ENCODE measurements at places on chromosomes 1 and 21.

- DNase-seq = no peak
Measured at GRCh38 chr1:227316456-227316855, 1.8 kb downstream of the CDC42BPA start.

GRCh38 chr1:10444795-10445397 lies 4.9 kb upstream of the CORT start:
- DNase-seq = no peak

DNA sequence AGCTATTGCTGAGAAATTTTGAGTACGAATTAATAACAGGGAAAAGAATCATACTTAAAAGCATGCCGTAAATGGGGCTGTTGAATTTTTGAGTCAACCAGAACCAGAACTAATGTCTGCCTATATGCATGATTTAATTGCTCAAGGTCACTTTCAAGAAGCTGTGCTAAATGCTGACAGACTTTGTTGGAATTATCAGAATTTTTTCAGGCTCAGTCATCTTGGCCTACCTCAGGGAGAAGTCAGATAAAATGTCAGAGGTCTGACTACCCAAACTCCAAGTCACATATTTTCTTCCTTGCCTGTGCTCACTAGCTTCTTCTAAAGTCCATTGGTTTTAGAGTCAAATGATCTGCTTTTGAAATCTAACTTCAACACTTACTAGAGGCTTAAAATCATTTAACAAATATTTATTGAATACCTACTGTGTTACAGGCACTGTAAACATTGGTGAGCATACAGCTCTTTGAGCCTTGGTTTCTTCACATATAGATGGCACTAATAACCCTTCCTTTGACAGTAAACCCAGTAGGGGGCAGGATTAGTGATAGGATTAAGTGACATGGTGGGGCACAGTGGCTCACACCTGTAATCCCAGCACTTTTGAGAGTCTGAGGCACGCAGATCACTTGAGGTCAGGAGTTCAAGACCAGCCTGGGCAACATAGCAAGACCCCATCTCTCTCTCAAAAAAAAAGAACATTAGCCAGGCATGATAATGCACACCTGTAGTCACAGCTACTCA lies 121.2 kb upstream of the SLC44A3 start:
- no peak for DNase-seq

DNA sequence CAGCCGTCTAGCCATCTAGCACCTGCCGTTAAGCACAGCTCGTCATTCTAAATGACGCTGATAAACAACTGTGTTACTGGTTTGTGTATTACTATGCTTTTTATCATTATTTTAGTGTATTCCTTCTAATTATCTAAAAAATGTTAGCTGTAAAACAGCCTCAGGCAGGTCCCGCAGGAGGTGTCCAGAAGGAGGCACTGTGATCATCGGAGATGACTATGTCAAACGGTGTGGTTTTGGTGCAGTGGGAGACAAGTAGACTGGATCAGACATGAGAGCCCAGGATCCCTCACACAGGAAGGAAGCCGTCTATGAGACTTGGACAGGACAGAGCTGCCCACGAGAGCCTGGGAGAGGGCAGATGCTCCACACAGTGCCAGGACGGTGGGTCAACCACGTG lies 55.3 kb upstream of the COL6A1 start:
- no peak for DNase-seq

DNA sequence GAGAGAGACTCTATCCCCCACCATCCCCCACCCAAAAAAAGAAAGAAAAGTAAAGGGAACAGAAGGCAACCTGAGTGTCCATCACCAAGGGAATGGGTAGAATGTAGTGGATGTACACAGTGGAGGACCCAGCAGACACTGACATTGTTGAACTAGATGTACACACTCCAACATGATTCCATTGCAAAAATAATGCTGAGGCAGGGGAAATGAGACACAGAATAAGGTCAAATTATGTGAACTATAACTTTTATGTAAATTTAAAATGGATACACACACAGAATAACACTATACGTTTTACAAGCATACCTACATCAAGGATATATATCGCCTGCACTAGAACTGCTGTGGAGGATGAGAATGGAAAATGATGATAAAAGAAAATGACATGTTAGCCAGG lies 34.8 kb downstream of the PTAFR start:
- no peak for DNase-seq

- no peak for DNase-seq
Measured at GRCh38 chr1:157700732-157701131, at the start of gene FCRL3. TSS of gene FCRL3 (minus strand) at chr1:157700769. CDS start at chr1:157700489, 280 bp downstream.

DNA sequence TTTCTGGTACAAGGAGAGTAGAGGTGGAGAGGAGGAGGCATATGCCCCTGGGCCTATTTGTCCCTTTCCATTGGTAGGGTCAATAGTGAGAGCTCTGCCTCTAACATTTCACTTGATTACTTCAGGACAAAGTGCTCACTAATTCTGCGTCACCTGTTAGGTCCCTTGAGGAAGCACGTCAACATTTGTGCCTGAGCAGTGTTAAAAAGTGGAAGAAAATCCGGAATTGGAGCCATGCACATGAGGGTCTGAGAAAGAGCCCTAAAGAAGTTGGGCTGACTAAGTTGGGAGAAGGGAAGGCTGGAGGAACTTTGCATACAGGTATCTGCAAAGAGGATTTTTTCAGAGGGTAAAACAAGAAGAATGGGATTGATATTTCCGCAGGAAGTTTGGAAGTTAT lies 1.9 kb downstream of the SLC25A44 start:
- DNase-seq = no peak

DNA sequence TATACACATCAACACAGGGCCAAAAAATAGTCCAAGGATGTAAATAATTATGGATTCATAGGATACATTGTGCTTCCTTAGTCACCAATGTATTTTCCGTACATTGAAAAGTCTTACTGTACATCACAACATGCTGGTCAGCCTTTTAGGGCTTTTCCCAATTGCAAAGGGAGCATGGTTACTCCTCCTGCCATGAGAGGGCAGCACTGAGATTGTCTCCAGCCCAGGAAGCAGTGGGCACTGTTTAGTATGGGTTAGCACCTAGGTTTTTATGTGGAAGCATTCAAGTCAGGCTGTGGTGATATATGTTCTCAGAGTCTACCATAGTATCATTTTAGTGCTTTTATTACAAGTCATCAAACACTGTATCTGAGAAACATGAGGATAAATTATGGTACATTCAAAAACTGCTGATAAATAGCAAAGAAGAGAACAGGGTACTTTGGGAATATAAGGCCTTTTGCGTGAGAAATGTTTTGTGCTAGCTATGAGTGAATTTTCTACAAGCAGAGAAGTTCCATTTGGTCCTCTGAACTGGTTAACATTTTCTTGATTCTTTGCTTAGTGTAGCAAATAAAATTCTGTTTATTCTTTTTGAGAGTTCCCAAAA lies 34.0 kb downstream of the ST6GALNAC5 start:
- no peak for DNase-seq

- DNase-seq = no peak
Measured at GRCh38 chr1:179079113-179079761, 2.6 kb upstream of the TOR3A start.

GRCh38 chr1:78070758-78071157 lies 25.0 kb downstream of the GIPC2 start:
- no peak for DNase-seq

- no peak for DNase-seq
Measured at GRCh38 chr1:53766831-53767405, 28.0 kb upstream of the GLIS1 start.

DNA sequence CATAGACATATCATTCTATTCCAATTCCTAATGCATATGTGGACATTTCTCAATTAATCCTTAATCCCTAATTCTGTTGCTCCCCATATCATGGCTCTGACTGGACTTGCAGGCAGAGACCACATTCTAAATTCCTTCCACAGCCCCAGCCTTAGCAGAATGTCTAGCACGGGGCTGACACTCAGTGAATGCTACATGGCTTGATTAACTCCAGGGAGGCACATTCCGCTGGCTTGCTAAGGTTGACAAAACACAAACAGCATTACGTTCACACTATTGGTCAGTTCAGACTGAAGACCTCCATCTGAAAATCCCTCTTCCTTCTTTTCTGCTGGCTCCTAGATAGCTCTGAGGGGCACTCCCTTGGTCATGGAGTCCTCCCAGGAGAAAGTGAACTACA lies 119.4 kb downstream of the ASTN1 start:
- DNase-seq = no peak

DNA sequence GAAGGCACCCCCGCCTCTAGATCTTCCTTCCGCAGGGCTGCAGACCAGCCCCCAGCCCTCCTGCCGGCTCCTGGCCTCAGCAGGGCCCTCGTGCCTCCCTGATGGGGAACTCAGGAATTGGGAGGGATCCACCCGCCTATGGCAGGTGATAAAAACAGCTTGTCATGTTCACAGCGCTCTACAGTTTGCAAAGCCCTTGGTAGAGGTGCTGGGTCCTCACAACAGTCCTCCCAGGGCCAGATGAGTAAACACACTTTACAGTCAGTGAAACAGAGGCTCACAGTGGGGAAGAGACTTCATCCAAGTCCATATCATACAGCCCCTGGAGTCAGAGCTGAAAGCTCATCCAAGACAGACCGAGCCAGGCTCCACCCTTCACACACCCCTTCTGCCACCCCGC lies 97.0 kb upstream of the IFFO2 start:
- DNase-seq = no peak

DNA sequence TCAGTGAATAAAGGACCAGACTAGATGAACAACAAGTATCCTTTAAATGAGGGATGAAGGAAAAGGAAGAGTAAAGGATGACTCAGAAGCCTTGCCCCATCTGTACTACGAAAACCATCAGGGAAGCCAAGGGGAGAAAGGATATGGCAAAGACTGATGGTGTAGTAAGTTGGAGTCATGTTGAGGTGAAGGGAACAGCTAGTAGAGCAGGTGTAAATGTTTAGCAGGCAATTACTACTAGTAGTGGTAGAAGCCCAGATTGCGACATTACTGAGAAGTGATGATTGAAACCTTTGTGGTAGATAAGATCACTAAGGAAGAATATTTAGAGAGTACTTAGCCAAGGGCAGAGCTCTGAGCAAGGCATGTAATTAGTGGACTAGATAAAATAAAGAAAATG lies 84.0 kb downstream of the PHTF1 start:
- no peak for DNase-seq

DNA sequence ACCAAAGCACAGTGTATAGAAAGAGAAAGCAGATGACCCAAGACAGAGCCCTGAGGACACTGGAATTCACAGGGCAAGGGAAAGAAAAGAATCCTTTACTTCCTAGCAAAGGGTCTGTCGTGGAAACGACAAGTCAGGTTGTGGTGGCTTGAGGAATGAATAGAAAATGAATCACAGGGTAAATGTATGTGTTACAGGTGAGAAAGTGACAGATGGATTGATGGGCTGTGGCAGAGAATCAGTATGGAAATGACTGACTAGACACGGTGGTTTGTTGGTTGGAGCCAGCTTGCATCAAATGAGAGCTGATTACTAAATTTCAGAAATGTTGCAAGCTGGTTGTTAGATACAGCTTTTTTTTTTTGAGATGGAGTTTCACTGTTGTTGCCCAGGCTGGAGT lies 46.9 kb downstream of the PTP4A2 start:
- no peak for DNase-seq

- DNase-seq = peak; percentile 79
Measured at GRCh38 chr1:228166170-228166936, 749 bp downstream of the IBA57 start.

GRCh38 chr1:101205457-101205856 lies 31.4 kb upstream of the S1PR1 start:
- no peak for DNase-seq

DNA sequence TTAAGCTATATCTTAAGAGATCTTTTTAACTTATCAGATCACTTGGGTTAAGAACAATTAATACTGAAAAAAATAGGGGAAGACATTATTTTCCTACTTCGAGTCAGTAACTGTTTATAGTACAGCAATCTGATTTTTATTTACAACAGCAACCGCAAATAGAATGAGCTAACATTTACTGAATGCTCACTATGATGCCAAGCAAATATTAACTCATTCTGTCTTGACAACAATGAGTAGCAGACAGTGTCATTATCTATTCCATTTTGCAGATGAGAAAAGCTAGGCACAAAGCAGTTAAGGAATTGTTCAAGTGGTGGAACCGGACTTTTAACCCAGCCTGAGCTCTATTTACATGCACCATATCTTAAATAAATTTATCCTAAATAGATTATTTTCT lies 273.7 kb downstream of the NTNG1 start:
- no peak for DNase-seq

DNA sequence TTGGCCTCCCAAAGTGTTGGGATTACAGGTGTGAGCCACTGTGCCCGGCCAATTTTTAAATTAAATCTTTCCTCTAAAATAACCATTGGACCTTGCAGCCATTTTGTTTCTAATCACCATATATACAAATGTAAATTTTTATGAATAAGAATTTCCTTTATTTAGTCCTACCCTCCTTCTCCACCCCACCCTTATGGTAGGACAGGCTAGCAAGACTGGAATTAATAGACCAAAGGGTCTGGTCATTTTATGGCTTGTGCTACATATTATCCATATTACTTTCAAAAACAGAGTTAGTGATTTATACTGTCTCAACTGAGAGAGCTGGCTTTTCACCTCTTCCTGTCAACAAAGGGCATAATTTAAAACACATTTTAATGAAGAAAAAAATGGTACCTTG lies 26.5 kb downstream of the L1TD1 start:
- DNase-seq = no peak

GRCh38 chr1:98478121-98478520 lies 183.4 kb upstream of the SNX7 start:
- no peak for DNase-seq

DNA sequence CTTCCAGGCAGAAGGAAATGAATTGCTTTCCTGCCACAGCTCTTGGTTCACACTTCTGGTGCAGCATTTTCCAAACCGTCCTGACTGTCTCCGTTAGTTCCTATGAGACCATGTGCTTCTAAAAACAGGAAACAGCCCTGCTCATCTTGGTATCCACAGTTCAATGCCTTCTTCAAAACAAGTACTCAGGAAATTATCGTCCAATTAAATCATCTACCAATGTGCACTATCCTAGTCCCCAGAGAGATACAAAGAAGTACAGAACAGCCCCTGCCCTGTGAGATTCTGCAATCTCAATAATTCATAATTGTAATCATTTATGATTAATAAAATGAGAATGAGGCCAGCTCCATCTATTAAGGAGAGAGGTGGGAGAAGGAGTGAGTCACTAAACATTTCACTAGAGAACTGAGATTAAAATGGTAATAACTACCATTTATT lies 11.2 kb downstream of the CLEC20A start:
- no peak for DNase-seq

GRCh38 chr1:190193508-190194115 lies 284.1 kb downstream of the BRINP3 start:
- DNase-seq = no peak

All from heart left ventricle (tissue), 16 donors.